ENCODE measurements at places on chromosomes 16 and 17. TPM values are rescaled to one million over a fixed set of nuclear protein-coding genes. Genes with fewer than 3 reads are reported as not detected.

DNA sequence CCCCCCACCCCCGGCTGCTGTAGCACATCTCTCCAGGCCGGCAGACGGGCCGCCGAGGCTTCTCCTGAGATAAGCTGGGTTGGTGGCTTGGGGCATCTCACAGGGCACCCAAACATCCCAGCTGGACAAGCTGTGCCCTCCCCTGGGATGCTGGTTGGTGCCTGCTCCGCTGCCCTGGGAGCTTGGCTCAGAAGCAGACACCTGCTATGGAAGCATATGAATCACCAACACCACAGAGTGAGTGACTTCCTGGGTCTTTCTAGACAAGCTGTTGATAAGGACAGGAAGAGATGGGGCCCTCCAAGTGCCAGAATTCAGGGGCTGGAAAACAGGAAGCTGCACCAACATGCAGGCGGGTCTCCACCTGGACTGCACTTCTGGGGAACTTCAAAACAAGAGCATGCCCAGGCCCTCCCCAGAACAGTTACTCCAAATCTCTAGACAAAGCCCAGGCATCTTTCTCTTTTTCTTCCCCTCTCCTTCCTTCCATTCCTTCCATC is 13.7 kb downstream of the C16orf95 start:
- no peak for DNase-seq

- no peak for DNase-seq
These were observed 19.7 kb downstream of the MAP3K3 start for GRCh38 chr17:63641692-63642448.

- DNase-seq, result no peak
These were observed 382 bp downstream of the PITPNA start for GRCh38 chr17:1562176-1562643.

GRCh38 chr17:70658840-70659239 is 489.5 kb downstream of the KCNJ2 start:
- DNase-seq, result no peak

GRCh38 chr17:73861543-73861942 is 217.3 kb upstream of the SDK2 start:
- no peak for DNase-seq

DNA sequence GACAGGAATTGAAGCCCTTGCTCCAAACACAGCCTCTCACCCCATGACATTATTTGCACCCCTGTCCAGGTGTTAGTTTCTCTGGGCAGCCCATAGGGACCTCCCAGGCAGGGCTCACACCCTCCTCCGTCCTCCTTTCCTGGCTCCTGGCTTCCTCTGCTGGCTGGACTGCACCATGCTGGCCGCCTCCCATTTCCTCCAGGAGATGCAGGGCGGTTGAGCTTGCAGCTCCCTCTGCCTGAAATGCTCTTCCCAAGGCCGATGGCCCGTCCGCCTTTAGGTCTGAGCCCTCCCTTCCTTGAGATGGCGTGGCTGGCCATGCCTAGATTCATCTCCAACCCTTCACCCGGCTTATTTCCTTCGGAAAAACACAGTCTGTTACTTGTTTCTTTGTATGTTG is 334.8 kb downstream of the SNX29 start:
- DNase-seq, result no peak

Gene DNAI2
- not detected for total RNA-seq

GRCh38 chr17:61289408-61290385 is 109.9 kb upstream of the TBX2 start:
- no peak for DNase-seq

DNA sequence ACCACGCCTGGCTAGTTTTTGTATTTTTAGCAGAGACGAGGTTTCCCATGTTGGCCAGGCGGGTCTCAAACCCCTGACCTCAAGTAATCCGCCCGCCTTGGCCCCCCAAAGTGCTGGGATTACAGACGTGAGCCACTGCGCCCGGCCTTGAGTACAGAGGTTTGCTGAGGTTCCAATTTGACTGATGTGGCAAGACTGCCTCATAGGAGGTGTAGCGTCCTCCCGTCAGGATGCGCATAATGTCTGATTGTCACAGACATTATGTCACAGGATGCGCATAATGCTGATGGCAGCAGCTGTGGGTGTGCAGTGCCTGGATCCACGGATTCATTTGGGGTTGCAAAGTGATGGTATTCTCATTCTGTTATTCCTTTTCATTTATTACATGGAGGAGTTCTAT is 45.2 kb downstream of the HAPSTR1 start:
- DNase-seq, result no peak

DNA sequence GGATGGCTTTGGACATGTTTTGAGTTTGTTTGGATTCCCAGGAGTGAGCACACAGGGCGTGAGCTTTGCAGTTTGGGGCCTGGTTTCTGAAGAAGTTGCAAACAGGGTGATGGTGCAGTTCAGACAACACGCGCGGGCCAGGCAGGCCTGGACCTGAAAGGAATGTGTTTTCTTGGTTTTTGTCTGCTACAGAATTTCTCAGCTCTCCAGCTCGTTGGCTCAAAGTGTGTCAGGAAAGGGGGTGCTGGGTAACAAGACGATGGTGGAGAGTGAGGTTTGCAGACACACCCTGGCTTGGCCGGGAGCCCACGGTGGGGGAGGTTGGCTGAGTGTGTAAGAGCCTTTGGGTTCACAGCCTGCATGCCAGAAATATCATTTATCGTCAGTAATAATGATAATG is 82.3 kb downstream of the CMIP start:
- no peak for DNase-seq

Gene PLXDC1
- 6.5 TPM for total RNA-seq

GRCh38 chr17:50110591-50111349 is 15.6 kb downstream of the PDK2 start:
- no peak for DNase-seq

- no peak for DNase-seq
These were observed 13.8 kb upstream of the BCAR1 start for GRCh38 chr16:75264999-75265910.

DNA sequence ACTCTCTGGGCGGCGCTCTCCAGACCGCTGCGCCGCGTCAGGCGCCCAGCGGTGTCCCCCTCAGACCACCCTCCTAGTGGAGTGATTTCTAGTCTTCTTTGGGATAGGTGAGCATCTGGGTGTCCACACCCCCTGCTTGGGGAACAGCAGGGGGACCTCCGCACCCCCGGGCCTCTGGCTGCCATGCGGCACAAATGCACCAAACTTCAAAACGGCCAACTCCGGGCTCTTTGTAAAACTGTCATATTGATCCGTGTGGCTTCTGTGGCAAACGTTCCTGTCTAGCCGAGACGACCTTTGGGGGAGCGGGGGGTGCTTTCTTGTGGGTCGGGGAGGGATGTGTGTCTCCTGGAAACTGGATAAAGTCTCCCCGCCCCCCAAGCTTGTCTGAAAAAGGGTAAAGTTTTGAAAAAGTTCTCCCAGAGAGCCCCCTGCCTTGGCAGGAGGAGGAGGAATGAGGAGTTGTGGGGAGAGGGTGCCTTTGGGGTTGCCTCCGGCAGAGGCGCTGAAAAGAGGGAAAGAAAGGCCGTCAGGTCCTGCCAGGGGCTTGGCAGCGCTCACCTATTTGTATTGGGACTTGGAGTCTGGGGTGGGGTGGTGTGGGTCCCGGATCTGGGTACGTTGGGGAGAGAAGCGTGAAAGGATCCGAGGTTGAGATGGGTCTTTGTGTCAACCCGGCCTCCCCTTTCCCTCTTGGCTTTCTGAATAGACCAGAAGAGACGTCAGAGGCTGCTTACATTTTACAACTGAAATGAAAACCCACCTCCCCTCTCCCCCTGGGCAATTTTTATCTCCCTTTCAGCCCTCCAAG is 2.2 kb upstream of the CHD3 start:
- DNase-seq, result no peak

- DNase-seq, result no peak
These were observed 4.2 kb downstream of the CARHSP1 start for GRCh38 chr16:8864480-8865110.

Gene ARHGAP23
- 70.9 TPM for total RNA-seq

GRCh38 chr17:45376171-45377005 is 56.3 kb downstream of the ARHGAP27 start:
- DNase-seq, result no peak

- no peak for DNase-seq
These were observed 190.4 kb downstream of the ABCC12 start for GRCh38 chr16:47965439-47965838.

DNA sequence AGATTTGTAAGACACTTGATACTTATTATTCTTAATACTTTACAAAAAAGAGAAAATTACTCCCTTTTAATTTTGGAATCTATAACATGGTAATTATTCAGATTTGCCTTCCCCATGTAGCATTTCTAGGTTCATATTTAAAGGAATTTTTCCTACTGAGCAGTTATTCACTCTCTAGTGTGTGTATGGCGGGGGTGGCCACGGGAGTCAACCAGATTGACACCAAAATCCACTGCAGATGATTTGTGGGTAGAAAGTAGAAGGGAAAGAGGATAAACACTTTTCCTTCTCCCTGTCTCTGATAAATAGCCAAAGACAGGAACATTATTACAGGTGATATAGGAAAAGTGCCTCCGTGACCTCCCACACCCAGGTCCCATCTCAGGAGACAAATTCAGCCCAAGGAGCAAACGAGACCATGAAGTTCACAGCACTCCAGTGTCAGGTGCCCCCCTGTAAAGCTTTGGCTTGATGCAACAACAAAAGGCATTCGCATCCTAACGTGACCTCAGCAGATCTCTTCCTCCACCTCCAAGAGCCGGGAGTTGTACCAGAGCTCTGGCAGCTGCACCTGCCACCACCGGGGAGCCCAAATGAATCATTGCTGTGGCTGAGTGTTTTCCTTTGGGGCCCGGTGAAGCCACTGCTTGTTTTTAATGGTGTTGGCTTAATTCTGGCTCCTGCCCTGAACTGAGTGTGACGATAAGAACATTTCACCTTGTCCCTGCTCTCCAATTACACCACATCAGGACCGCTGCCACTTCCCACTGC is 92.7 kb upstream of the NOL11 start:
- no peak for DNase-seq

Gene TBC1D3B
- total RNA-seq, result 6.9 TPM

- no peak for DNase-seq
These were observed 135.5 kb upstream of the WSB1 start for GRCh38 chr17:27158382-27158781.

Gene GLIS2
- 3.1 TPM for total RNA-seq

- no peak for DNase-seq
These were observed 226.7 kb upstream of the MYOCD start for GRCh38 chr17:12438813-12439586.

DNA sequence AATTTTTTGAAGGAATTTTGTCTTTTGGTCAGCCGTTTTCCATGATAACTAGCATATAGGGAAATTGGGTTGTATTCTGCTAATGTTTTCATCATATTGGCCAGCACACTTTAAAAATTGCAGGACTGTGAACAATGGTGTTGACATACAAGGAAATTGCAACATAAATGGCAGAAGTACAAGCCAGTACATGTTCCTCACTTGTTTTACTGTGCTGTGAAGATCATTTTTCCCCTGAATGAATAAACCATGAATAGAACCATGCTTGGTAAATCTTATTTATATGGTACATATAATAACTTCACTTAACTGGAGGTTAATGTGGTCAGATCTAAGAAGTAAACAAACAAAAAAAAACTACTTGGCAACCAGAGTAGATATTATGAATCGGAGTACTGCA is 22.8 kb downstream of the OMG start:
- no peak for DNase-seq

GRCh38 chr16:56530872-56531271 is 11.0 kb upstream of the BBS2 start:
- no peak for DNase-seq

Gene NEK8
- total RNA-seq, result 1.9 TPM

DNA sequence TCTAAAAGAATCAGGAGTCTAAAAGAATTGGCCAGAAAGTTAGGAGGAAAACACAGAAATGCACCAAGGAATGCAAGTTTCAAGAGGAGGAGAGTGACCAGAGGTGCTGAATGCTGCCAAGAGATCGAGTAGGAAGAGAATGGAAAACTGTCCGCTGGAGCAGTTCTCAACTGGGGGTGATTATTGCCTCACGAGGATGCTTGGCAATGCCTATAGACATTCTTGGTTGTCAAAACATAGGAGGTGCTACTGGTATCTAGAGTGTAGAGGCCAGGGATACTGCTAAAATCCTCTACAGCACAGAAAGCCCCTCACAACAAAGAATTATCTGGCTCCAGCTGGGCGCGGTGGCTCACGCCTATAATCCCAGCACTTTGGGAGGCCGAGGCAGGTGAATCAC is 82.1 kb upstream of the NOL11 start:
- DNase-seq, result no peak

Gene CLCN7
- total RNA-seq, result 48.7 TPM

Gene TP53TG3
- not detected for total RNA-seq

Gene KRTAP4-6
- total RNA-seq, result not detected

Gene ZNF785
- 12.1 TPM for total RNA-seq

GRCh38 chr17:6098823-6099180 is 28.6 kb downstream of the WSCD1 start:
- DNase-seq, result no peak

Gene RGS9
- total RNA-seq, result 5.6 TPM

DNA sequence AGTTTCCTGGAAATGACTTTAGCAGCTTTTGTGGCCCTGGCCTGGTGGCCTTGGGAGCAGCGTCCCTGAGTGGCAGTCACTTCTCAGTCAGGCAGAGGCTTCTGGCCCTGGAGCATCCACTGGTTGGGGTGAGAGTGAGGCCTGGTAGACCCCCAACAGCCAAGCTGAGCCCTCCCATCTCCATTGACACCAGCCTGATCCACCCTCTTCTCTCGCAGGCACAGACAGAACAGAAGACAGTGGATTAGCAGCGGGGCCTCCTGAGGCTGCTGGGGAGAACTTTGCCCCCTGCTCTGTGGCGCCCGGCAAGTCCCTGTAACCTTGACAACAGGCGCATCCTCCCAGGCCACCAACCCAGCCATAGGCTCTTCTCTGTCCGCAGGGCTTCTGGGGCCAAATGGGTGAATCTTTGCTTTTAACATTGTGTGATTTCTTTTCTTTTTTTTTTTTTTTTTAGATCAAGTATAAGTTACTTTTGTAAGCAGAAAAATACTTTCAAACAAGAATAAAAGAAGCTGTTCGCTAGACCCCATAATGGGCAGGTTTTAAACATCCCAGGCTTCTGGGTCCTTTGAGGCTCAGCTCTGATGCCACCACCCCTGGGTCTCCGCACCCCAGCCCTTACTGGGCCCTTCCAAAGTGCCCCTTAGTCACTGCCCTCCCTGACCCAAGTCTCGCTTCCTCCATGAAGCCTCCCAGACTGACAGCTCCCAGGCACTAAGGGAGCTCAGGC is 12.7 kb upstream of the FLYWCH1 start:
- no peak for DNase-seq

DNA sequence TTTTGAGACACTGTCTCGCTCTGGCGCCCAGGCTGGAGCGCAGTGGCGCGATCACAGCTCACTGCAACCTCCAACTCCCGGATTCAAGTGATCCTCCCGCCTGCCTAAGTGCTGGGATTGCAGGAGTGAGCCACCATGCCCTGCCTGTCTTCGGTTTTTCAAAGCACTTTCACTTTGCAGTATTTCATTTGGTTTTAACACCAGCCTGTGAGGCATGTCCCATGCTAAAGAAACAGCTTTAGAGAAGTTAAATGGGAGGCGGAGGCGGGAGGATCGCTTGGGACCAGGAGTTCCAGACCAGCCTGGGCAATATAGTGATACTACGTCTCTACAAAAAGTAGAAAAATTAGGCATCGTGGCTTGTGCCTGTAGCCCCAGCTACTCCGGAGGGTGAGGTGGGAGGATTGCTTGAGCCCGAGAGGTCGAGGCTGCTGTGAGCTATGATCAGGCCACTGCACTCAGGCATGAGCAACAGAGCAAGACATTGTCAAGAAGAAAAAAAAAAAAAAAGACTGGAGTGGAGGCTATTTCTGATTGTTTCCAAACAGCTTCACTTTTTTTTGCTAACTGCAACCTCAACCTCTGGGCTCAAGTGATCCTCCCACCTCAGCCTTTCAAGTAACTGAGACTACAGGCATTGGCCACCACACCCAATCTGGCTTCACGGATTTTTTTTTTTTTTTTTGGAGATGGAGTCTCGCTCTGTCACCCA is 1.3 kb downstream of the METTL23 start:
- no peak for DNase-seq

GRCh38 chr16:68259007-68259825 is 5.1 kb upstream of the SLC7A6 start:
- no peak for DNase-seq
